Cortex of kidney (tissue), 1 donor: ENCODE measurements at places on chromosomes 7 and 10.

DNA sequence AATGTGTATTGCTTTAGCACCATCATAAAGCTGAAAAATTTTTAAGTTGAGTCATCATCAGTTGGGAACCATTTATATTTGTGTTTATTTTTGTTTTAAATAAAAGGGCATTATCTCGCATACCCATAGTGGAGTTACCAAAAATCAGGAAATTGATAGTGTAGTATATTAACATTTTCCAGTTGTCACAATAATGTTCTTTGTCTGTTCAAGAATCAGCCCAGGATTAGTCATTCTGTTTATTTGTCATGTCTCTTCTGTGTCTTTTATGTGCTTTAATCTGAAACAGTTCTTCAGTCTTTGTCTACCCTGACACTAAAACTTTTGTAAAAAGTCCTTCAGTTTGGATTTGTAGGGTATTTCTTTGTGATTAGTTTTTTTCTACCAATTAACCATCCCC, 827.8 kb upstream of the ZWINT start:
- DNase-seq, result no peak

DNA sequence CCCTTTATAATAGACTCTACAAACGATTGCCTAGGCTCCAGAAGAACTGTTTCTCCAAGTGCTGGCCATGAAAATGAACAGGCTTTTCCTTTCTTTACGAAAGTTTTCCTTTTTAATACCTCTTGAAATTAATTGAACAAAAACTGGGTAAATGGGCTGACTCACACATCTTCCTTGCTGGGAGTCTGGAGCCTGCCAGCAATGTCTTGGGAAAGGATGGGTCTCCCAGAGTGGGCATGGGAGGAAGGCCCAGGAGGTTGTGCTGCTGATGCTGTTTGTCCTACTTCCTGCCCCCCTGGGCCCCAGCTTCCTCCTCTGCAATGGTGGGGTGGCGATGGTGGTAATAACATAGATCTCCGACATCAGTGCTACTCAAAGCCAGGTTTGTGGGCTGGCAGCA, 174.1 kb downstream of the RPS24 start:
- no peak for DNase-seq

DNA sequence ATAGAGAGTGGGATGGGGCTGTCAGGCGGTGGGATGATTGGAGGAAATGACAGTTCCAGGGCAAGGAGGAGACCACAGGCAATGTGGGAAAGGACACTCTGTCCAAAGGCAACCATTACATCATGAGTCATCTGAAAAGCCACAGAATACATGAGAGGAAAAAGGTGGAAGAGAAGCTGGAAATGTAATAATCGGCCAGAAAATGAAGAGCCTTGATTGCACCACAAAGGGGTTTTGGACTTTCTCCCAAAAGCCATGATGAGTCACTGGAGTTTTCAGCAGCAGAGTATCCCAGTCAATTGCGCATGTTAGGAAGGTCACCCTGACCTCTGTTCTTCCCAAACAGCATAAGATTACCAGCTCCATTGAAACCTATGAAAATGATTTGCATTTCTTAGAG, 222.0 kb downstream of the LHFPL3 start:
- DNase-seq, result no peak

DNA sequence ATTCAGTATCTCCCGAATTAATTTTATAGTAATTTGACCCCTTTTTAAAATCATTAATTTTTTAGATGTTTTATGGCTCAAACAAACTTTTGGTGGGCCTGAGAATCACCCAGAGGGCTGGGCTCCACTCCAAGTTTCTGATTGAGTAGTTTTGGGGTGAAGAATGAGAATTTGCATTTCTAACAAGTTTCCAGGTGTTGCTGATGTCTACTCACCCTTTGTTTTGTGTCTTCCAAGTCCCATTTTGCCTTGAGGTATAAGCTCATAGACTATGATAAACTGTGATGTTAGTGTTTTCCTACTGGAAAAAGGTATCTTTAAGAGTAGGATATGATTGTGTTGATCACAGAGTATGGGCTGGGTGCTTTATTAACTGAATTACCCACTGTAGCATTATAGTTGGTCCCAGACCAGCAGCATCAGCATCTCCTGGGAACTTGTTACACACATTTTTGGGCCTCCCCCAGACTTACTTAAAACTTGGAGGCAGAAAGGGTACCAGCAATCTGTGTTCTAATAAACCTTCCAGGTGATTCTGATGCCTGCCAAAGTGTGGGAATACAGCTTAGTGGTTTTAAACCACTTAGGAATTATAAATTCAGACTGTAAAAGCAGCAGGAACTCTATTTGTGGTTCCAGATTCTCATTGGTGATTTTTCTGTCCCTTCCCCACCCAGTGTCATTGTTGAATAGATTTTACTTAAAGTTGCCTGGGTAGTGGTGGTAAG, 19.1 kb downstream of the ZNRF2 start:
- DNase-seq, result no peak

DNA sequence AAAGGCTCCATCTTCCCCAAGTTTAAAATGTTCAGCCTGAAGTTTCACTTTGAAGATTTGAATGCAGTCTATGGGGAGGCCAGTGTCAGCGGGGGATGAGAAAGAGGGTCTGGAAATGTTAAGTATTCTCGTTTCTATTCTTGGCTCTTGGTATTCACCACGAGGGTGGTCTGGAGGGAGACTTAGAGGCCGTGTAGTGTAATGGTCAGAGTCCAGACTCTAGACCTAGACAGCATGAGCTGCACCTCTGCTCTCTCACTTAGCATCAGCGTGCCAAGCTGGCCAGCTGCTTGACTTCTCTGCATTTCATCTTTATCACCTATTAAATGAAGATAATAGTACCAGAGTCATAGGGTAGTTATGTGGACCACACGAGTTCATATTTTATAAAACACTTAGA, 57.9 kb downstream of the MKX start:
- DNase-seq, result no peak

DNA sequence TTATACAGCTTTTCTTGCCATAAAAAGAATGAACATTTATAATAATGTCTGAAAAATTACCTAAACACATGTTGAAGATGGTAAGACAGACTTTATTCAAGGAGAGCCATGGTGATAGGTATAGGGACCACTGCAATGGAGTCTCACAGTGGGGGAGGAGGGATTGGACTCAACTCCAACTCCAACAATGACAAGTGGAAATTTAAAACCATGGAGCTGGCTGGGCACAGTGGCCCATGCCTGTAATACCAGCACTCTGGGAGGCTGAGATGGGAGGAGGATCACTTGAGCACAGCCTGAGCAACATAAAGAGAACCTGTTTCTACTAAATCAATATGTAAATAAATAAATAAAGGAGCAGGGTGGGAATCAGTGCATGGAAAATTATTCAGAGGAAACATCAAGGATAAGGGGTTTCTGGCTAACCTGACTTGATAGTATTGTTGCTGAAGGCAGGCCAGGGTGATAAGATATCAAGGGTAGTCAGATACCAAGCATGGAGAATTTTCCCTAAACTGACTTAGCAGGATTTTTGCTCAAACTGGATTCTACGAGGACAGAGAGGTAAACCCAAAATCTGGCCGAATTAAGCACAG, 19.5 kb upstream of the MICU1 start:
- no peak for DNase-seq

GRCh38 chr7:1269336-1269890, 36.7 kb downstream of the UNCX start:
- no peak for DNase-seq

- DNase-seq, result no peak
Measured at GRCh38 chr7:159015454-159016410, 128.9 kb downstream of the VIPR2 start.

DNA sequence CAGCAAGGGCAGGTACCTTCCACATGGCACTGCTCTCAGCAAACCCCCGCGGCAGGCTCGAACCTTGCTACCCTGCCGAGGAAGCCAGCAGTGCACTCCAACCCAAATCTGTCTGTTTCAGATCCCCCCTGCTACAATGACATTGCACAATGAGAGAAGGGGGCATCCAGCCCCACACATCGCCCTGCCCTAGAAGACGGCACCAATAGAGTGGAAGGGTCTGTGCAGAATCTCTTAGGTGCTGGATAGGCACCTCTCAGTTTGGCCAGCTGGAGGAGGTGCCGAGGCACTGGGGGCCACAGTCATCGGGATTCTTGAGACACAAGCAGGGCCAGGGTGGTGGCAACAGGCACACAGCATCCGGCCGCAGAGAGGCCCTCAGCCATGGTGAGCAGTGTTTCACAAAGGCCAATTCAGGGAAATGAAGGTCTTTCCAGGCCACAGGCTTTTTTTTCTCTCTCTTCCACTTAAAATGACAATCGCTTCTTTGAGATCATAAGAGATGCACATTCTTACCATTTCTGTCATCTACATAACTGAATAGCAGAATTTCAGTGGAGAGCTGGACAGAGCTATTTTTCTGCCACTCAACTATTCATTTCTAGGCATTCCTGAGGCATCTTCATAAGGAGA, 281.3 kb downstream of the TNS3 start:
- DNase-seq, result no peak

DNA sequence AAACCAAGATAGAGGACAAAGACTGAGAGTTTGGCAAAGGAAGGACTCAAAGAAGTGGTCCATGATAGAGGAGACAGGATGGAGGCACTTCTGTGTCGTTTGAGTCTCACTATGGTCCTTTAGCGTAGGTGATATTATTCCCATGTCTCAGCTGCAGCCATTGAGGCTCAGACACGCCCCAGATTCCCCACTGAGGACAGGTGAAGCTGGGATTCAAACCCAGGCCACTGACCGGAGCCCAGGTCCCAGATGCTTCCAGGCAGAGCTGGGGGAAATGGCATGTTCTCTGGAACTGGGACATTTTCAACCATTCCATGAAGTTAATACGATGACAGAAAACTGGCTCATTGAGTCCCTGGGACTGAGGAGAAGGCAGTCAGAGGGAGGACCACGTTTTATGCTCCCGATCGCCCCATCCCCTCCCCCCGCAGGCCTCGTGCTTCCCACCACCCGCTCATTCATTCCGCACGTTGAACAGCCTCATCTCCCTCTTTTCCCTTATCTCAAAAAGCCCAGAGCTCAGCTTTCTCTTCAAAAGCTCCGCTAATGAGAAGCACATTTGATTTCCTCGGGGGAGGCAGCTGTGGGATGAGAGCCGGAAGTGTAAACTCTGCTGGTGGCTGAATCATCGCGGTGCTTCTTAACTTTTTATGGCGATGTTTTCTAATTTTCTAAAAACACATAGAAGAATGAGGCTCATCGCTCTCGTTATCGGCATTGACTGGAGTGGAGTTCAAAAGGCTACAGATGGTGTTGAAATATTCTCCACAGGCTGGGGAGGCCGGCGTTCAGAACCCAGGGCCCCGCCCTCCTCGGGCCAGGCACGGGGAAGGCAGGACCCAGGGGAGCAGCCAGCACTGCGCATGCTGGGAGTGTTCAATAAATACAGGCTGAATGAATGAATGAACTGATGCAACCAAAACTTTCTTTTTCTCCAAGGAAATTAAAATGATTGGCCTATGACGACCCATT, 64.0 kb downstream of the OAT start:
- DNase-seq, result no peak

DNA sequence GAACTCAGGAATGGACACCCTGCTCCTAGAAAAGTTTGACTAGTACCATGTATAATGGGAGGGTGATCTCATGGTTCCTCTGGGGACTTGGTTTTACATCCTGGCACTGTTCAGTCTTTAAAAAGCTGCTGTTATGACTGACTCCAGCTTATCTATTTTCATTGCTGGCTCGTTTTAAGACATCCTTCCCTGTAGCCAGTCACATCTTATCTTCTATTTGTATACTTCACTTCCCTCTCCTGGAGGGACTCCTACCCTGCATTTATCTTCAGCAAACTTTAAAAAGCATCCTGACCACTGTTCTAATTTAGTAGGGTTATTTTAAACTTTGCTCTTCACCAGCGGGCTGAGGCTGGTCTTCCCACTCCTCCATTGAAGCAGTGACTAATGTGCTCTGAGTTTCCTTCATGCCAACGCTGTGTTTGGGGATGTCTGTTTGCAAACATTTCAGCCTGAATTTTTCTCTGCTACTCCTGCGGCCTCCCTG, 72.9 kb upstream of the ARMC3 start:
- DNase-seq, result no peak
